DMS153 (cell line): ENCODE measurements at places on chromosomes 4 and X.

DNA sequence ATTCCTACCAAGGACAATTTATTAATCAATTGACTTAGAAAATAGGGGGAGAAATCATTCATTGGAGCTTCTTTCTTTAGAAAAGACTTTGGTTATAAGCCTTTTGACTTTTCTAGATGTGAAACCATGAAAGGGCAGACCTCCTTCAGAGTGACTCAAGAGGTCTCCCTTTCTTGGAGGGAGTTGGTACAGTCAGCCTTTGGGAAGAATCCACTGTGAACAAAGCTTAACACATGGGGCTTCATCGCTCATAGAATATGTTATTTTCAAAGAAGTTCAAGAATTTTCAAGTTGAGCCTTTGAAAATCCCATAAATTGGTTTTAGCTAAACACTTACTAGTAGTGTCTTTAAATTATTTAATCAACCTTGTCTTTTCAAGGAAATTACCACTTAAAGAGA, 28.0 kb downstream of the RIPPLY1 start:
- no peak for DNase-seq

- DNase-seq, result no peak
Measured at GRCh38 chr4:73853246-73853704, at the start of gene PF4V1. PF4V1 (plus strand) TSS chr4:73853296; CDS start chr4:73853363, 67 bp downstream.

DNA sequence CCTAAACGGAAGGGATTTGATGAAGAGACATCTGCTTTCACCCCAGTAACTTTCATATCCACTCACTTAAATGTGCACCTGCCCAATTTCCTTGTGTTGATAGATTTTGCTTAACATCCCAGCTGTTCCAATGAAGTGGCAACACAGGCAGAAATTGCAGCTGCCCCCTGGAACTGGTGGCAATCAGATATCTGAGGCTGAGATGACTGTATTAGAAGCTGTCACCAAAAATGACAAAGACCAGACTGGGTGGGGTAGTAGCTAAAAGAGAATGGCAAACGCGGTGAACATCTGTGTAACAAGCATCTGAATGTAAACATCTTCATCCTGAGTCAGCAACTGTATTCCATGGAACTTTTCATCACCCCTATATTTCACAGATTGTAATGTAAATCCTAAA, 17.1 kb downstream of the GABRA2 start:
- DNase-seq, result no peak

- DNase-seq, result no peak
Measured at GRCh38 chr4:13244444-13244843, 239.7 kb downstream of the RAB28 start.
